IMR-90 (cell line): ENCODE measurements at places on chromosomes 2 and 18.

DNA sequence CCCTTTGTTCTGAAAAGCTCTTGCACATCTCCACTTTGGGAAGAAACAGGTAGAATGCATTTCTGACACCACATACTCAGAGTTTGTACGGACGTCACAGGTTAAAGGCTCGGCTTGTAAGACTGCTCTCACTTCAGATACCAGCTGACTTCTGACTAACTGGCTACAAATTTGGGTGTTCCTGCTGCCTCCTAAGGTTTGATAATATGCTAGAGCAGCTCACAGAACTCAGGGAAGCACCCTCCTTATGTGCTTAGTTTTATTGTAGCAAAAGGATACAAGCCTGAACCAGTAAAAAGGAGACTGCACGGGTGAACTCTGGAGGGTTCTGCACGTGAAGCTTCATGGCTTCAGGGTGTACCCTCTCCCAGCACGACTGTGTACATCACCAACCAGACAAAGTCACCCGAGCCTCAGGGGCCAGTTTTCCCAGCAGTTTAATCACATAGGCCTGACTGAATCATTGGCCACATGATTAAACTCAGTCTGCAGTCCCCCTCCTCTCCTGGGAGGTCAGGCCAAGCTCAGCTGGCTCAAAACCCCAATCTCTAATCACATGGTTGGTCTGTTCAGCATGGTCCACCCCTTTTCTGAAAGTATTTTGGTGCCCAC lies 749.5 kb upstream of the RAB6C start:
- no peak for DNase-seq

- DNase-seq = no peak
Measured at GRCh38 chr2:28668106-28668814, 83.4 kb upstream of the PPP1CB start.

GRCh38 chr2:24418166-24418841 lies 58.0 kb upstream of the ITSN2 start:
- DNase-seq = no peak

GRCh38 chr18:32771871-32772580 lies 797 bp downstream of the KLHL14 start:
- DNase-seq = no peak

- DNase-seq = no peak
Measured at GRCh38 chr18:32328974-32329373, 139.1 kb downstream of the MEP1B start.

- DNase-seq = no peak
Measured at GRCh38 chr18:62301322-62301721, 23.8 kb upstream of the TNFRSF11A start.
